ENCODE measurements at places on chromosomes 7 and 10.

DNA sequence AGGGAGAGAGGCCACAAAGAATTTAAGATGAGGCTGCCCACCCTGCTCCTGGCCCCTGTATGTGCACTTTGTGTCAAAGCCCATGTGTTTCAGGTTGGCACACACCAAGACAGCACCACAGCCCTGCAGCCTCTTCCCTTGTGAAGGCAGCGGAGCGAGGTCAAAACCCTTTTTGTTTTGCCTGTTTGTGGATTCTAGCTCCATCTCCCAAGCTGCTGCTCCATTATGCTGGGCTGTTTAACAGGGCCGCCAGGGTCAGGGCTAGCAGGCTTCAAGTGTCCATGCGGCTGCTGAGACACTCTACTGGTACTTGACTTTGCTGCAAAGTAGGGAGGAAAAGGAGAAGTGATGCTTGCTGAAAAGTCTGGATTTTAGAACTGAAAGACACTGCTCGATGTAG is 142.3 kb upstream of the EFCAB10 start:
- DNase-seq, result no peak

DNA sequence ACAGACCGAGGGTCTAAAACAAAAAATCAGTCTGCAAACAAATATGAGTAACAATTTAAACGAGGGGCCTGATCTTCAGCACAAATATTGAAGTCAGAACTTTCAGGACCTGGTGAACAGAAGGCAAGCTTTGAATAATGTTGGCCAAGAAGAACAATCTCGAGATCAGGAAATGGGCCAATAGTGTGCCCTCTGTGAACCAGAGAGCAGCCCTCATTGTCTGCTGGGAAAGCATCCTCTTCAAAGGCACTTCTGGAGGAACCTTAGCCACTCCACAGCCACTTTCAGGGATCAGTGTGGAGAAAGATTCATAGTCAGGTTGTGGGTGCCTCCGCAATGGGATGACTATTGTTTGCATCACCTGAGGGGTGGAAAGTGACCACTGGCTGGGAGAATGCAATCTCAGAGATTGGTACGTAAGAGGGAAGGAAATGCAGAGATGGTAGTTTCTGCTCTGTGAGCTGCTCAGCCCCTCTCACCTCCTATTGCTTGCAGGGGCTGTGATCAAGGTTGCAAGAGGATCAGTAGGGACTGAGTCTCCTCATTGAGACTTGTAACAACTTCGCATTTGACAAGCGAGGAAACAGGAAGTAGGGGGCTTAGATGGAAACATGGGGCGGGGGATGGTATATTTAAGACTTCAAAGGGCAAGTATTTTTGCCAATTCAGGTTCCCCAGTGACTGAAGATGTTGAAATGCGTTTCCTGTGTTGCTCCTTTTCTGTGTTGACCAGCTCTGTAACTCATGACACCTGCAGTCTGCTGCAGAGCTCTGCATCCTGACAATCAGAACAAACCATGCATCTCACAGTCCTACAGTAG is 28.4 kb upstream of the IFRD1 start:
- no peak for DNase-seq

DNA sequence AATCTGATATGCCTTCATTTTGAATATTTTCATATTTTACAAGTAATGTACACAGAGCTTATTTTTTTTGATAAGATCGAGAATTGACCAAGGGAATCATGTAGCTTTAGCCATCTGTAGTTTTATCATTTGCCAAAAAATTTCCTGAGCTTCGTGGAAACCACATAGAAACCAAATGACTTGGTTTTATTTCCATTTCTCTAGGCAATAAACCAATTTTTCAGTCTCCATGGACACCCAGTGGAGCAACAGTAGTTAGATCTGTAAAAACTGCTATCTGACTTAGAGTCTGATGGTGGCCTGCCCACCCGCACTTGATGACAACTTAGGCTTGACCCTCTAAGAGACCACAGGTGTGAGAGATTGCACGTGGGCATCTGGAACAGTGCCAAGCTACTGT is 127.8 kb upstream of the CDK6 start:
- no peak for DNase-seq

- DNase-seq, result no peak
Measured at GRCh38 chr10:60135020-60135419, 228.7 kb upstream of the CCDC6 start.

DNA sequence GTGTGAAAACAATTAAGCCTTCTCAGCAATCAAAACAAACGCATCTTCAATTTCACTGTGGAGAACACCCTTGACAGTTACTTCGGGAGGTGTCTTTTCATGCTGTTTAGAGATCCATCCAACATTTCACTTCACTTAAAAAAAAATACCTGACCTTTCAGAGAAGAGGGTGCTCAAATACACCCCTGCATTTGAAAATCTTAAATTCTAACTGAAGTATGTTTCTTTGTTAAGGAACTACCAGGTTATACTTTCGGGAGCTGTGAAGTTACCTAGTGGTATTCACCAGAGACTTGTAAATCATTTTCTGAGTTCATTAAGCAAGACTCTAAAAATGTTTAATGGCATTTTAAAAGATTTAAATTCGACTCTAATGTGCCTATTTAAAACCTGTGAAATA is 38.8 kb downstream of the CNPY1 start:
- DNase-seq, result no peak

GRCh38 chr7:116626886-116627285 is 45.1 kb upstream of the MET start:
- DNase-seq, result no peak

- DNase-seq, result no peak
Measured at GRCh38 chr7:130904031-130904757, 170.2 kb upstream of the KLF14 start.

GRCh38 chr10:11245510-11245909 is 227.8 kb downstream of the CELF2 start:
- DNase-seq, result no peak

DNA sequence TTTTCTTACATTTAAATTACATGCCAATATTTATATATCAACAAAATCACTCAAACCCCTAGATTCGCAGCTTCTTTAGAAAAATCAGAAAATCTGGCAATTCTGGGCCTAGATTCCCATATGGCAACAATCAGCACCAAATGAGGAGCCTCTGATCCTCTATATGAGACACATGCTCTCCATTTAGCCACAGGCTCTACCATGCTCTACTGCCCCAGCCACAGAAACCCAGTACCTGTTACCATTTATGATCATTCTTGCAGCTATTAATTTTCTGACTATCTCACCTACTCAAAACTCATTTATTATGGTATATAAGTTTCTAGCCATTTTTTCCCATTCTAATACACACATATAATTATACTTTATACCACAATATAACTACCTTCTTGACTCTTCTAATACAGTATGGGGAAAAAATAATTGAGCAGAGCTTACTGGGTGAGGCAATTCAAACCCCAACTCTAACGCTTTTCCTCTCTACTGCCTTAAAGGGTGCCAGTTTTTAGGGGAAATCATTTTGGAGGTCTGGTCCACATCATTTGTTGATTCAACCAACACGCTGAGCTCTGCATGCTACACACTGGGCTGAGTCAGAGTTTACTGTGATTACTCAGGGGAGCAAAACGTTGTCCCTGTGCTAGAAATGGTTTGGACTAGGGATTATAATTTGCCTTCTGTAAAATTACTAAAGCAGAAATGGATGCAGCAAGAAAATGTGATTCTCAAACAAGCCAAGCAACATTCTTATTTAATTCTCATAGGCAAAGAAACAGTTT is 11.6 kb downstream of the PDLIM1 start:
- no peak for DNase-seq

DNA sequence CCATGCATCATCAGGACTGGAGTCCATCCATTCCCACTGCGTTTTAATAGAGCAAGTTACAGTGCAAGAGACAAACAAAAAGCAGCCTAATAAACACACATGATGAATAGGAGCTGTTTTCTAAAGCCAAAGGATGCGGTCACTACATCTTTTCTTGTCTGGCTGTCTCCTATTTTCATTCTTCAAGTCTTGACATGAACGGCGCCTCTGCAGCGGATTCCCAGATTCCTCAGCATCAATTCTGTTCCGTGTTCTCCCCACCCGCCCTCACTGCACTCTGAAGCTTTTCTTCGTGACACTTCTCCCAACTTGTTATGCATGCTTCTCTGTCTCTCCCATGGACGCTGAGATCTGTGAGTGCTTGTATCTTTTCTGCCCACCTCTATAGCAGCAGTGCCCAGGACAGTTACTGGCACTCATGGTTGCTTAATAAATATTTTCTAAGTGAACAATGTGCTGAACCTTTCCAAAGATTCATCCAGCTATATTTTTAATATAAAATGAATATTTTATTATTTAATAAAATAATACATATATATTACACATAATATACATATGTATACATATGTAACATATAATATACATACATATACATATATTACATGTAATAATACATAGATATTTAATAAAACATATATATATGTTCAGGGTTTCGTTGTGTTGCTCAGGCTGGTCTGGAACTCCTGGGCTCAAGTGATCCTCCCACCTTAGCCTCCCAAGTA is 242.9 kb downstream of the ABCA13 start:
- DNase-seq, result no peak

DNA sequence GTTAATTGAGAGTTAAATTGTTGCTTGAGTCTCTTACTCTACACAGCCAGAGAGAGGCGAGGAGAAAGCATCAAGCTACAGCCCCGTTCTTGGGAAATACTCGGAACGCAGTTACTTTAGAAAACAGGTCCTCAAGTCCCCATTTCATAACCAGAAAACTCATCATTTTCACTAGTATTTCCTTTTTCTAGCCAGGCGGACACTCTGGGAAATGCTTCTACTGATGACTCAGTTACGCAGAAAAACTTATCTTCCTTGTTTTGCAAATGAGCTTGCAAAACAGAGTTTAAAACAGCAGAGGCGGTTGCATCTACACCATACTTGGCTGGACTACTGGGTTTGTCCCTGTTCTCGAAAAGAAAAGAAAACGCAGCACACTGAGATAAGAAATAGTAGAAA is 111.4 kb upstream of the FGFR2 start:
- no peak for DNase-seq

DNA sequence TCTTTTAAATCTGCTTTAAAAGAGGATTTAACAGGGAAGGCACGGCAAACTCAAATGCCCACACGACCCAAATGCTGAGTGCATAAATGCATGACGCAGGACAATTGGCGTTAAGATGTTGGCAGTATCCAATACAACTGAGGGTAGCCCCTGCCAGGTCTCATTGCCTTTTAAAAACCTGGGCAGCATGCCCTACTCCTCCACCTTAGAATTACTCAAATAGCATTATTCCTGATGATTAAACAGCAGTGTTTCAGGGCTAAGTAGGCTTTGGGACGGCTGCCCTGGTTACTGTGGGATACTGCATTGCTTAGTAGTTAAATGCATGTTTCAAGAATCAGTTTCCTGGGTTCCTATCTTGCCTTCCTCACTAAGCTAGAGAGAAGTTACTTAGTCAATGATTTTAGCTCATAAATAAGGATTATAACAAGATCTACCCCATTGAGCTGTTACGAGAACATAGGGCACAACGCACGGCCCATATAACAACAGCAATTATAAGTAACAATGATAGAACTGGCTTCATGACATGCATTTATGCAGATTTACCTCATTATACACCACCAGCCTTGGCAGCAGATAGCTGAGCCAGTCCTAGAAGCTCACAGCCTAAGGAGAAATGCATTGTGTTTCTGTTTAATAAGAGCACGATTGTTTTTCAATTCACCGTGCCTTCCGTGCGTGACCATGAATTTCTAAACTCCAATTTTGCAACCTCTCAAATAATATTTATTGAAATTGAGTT is 7.9 kb downstream of the TUBAL3 start:
- no peak for DNase-seq

Measured in NCI-H1417 treated with DMSO at 0.1 percent for 48 hours (cell line).